Omental fat pad (tissue), 4 donors: ENCODE measurements at places on chromosomes 5 and 9.

DNA sequence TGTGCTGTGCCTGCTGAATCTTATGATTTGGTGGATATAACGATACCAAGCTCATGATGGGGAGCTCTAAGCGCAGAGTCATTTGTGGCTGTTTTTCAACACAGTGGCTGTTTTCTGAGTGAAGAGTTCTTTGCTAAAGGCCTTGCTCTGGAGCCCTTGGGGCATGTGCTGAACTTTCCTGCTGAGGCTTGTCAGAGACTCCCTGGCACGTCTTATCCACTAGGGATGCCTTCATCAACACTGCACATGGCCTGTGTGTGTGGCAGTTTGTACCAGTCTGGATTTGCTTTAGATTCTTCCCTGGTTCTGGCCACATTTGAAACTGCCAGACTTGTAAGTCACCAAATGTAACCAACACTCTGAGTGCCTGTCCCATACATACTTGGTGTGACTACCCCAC is 188.2 kb downstream of the DMRT2 start:
- DNase-seq = no peak

DNA sequence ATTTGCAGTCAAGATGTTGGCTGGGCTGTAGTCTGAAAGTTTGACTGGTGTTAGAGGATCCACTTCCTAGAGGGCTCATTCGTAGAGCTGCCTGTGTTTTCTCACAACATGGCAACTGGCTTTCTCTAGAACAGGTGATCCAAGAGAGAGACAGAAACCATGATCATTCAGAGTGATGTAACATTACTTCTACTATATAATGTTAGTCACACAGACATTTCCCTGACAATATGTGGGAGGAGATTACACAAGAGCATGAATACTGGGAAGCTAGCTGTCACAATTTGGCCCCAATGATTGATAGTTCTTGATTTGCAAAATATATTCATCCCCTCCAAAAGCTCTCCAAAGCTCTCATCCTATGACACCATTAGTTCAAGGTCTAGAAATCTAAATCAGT is 10.9 kb upstream of the TMEM161B start:
- DNase-seq = no peak

DNA sequence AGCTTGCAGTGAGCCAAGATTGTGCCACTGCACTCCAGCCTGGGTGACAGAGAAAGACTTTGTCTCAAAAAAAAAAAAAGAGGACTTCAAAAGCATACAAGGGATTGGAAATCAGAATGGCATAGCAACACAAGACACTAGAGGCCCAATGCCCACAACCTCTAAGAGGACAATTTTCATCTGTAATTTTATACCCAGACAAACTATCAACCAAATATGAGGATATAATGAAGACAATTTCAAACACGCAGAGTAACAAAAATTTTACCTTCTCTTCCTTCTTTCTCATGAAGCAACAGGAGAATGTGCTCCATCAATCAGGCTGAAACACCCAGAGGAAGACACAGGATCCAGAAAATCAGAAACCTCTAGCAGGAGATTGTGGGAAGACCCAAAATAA is 46.8 kb downstream of the GCNT4 start:
- no peak for DNase-seq

GRCh38 chr9:110078604-110079003 is 129.4 kb downstream of the C9orf152 start:
- no peak for DNase-seq

DNA sequence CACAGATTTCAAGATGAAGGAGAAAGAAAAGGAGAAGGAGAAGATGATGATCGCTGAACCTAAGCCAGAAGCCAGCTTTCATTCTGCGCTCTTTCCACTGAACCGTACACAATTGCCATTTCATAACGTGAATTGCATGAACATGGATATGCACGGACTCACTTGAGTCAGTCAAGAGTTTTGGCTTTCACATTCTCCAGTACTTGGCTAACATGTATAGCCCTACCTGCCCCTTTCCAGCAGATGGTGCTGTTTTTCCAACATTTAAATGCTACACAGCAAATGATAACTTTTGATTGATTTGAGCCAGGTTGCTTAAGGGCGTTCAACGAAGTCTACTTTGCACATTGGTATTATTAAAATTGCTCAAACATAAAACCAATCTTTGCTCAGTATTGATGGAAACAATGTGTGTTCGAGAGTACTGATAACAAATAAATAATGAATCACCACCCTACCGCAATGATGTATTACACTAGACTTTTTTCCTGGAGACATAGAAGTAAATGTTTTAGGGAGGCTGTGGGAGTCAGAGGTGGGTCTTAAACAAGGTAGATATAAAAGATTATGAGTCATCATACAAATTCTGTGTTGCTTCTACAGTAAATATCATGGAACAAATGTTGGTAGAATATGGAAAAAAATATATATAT is 196.4 kb downstream of the TRPM3 start:
- no peak for DNase-seq
